Right renal pelvis (tissue), 4 donors: ENCODE measurements at places on chromosomes 2 and 18.

- no peak for DNase-seq
These were observed 3.5 kb downstream of the MXD1 start for GRCh38 chr2:69918401-69918800.

- DNase-seq, result no peak
These were observed 52.7 kb downstream of the TAF1B start for GRCh38 chr2:9895669-9896590.

DNA sequence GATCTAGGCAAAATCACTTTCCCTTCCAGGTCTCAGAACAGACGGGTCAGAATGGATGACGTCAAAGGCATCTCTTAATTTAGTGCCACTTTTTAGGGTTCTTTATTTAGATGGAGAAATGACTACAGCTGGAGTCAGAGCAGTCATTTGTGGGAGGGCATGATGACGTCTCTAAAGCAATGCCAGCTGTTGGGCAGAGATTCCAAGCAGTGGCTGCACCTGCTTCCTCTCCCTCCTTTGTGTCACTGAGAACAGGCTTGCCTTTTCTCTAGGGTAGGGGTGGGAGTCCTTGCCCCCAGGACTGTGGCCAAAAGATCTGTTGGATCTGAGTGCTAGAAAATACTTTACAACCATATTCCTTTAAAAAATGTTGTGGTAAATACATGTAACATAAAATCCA is 28.7 kb upstream of the SKOR2 start:
- no peak for DNase-seq

DNA sequence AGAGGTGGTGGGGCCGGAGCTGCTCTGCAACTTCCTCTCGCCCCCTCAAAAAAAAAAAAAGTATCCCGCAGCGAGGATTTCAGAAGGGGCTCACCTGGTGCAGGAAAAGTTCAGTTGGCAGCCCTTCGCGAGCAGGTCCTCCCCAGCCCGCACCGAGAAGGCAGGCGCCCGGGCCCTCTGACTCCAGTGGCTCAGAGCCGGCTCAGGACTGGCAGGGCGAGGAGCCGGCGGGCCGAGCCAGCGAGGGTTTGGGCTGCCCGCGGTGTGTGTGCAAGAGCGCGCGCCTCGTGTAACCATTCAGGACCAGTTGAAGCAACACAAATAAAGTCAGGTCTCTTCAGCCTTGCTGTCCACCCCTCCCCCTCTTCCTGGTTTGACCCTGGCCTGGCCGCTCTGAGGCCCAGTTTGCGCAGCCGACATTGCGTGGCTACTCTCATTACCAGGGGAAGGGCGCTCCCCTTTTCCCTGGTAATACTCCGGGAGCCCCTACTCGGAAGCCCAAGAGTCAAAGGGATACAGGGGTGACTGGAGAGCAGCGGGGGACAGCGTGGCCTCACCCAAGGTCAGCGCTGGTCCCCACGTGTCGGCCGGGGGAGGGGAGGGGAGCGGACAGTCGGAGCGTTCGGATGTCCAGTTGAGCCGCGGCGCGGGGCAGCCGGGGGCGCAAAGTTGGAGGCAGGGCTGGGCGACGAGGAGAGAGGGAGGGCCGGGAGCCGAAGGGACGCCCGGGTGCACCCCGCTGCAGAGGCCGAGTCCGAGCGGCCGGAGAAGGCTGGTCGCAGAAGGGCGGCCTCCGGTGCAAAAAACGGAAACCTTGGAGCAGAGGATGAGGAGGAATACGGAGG is 12.3 kb downstream of the EN1 start:
- no peak for DNase-seq

DNA sequence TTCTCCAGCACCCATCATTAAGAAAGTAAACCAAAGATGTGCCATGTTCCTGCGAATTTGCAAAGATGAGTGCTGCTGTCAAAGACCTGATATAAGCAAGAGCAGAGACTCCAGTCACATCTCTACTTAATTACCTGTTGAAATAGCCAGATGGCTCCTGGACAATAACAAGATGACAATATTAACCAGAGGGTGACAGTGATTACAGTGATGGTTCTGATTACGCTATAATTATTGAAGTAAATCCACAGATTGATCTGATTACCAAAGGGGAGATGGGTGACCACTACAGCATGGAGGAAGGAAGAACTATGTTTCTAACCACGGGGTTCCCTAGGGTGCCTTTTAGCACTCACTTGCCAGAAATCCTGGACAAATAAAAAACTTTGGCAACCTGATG is 36.5 kb upstream of the AFF3 start:
- DNase-seq, result no peak

GRCh38 chr2:64659252-64659651 is 5.5 kb upstream of the SERTAD2 start:
- no peak for DNase-seq

DNA sequence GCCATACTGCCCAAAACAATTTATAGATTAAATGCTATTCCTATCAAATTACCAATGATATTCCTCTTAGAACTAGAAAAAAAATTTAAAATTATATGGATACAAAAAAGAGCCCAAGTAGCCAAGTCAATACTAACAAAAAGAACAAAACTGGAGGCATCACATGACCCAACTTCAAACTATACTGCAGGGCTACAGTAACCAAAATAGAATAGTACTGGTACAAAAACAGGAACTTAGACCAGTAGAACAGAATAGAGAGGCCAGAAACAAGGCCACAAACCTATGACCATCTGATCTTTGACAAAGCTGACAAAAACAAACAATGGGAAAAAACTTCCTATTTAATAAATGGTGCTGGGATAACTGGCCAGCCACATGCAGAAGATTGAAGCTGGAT is 86.1 kb upstream of the KYNU start:
- no peak for DNase-seq

- no peak for DNase-seq
These were observed 142.7 kb downstream of the GALR1 start for GRCh38 chr18:77392321-77392720.

GRCh38 chr2:85840091-85840490 is 48.7 kb downstream of the ST3GAL5 start:
- no peak for DNase-seq

- no peak for DNase-seq
These were observed 60.6 kb downstream of the MTCL1 start for GRCh38 chr18:8765783-8766463.

DNA sequence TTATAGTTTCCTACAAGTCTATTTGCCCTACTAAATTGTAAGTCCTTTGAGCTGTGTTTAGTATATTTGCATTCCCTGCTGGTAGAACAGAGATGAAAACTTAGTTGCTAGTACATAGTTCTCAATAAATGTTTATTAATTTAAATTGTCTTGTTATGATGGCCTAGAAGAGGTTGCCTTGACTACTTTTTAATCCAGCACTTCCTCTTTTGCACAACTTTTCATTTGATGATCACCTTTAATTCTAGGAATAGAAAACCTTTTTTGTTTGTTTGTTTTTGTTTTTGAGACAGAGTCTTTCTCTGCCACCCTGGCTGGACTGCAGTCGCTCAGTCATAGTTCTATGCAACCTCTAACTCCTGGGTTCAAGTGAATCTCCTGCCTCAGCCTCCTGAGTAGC is 6.7 kb downstream of the CFAP36 start:
- DNase-seq, result no peak

GRCh38 chr2:27766287-27766661 is 5.2 kb upstream of the MRPL33 start:
- no peak for DNase-seq

DNA sequence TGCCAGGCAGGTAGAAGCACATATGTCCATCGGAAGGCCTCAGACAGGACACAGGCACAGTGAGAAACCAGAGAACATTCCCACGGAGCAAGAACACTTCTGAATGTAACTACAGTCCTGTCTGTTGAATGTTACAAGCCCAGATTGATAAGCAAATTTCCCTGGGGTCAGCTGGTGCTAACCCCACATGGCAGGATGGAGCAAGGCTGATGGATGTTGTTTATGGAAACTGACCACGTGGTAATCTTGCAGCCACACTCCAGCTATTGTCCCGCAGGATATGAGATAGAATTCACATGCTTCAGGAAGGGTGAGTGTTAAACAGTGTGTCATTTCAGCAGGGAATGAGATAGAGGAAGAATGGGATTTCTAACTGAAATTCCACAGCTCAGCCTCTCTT is 138.8 kb upstream of the COPS8 start:
- no peak for DNase-seq

- no peak for DNase-seq
These were observed 75.8 kb upstream of the SLC1A4 start for GRCh38 chr2:64913357-64913869.

- DNase-seq, result no peak
These were observed 67.8 kb downstream of the PSMG2 start for GRCh38 chr18:12770469-12771219.

GRCh38 chr18:47115205-47115604 is 35.1 kb downstream of the HDHD2 start:
- DNase-seq, result no peak

- DNase-seq, result no peak
These were observed 90.7 kb downstream of the CRIM1 start for GRCh38 chr2:36446294-36446693.

- no peak for DNase-seq
These were observed 556.2 kb upstream of the ZEB2 start for GRCh38 chr2:145076085-145076484.

DNA sequence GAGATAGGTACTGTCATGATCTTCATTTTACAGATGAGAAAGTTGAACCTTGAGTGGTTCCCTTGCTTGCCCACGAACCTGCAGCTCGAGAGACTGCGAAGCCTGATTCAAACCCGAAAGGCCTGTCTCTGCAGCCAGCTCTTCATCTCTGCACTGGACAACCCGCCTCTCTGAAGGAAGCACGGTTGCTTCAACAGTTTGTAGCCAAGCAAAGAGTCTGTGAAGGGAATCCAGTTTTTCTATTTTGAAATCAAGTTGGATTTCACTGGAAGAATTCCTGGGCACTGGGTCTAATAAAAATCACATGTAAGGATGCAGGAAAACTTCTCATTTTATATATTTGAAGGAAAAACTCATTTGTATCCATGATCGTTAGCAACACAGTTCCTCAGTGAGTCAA is 21.3 kb upstream of the ICOS start:
- no peak for DNase-seq

DNA sequence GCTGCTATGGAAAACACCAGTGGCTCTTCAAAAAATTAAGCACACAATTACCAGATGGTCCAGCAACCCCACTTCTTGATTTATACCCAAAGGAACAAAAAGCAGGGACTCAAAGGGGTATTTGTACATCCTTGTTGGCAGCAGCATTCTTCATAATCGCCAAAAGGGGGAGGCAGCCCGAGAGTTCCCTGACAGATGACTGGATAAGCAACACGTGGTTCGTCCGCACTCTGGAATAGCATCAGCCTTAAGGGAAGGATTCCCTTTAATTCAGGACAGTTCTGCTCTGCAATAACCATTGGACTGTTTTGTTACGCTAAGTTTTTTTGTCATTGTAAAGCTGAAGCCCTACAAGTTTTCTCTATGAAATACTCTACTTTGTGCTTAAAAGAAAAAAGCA is 76.7 kb upstream of the TWIST2 start:
- DNase-seq, result no peak

DNA sequence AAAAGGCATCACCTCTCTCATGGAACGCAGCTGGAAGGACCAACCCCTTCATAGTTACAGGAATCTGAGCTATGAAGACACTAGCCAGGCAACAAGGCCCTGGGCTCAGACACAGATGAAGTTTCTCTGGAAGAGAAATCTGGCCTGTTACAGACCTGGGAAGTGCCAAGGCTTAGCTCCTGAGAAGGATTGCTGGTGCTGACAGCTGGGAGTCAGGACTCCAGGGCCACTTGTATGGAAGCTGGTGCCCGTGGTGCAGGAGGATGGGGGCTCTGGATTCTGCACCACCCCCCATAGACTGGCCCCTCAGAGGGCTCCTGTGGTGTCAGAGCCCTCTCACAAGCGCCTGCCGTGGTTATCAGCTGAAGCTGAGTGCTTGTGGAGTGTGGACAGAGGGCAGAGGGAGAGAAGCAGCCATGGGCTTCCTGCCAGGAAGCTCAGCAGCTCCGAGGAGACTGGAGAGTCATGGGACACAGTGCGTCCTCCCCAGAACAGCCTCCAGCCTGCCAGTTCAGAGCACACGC is 87.3 kb upstream of the LCLAT1 start:
- no peak for DNase-seq

GRCh38 chr2:232448304-232448690 is 7.7 kb upstream of the ALPI start:
- DNase-seq, result no peak

GRCh38 chr2:55604027-55604565 is 13.3 kb downstream of the PPP4R3B start:
- no peak for DNase-seq

GRCh38 chr2:57126410-57126809 is 920.2 kb upstream of the VRK2 start:
- no peak for DNase-seq

DNA sequence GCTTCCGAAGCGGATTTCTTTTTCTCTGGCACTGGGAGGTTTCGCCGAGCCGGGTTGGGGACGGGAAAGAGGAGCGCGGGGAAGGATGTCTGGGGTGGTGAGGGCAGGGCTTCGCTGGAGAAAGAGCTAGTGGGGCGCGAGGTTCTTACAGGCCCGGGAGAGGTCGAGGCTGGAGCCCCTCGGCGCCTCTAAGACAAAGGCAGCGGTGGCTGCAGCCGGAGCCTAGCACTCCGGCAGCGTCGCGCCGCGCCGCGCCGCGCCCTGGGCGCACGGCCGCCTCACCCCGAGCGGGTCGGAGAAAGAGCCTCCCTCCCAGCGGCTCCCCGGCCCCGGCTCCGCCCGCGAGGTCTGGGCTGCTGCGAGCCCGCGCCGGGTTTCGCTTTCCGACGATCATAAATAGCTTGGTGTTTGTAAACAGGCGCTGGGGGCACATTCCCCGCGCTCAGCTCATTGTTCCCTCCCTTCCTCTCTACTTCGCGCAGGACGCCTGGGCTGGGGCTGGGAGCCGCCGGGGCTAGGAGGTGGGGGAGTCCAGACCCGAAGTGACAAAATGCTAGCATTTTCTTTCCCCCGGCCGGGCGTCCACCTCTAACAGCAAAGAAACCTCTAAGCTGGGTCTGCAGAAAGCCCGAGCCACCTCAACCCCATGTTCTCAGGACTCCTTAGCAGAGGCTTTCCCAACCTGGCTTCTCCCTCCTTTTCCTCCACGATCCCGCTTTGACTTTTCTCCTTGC is 813 bp upstream of the MEIS1 start:
- no peak for DNase-seq

DNA sequence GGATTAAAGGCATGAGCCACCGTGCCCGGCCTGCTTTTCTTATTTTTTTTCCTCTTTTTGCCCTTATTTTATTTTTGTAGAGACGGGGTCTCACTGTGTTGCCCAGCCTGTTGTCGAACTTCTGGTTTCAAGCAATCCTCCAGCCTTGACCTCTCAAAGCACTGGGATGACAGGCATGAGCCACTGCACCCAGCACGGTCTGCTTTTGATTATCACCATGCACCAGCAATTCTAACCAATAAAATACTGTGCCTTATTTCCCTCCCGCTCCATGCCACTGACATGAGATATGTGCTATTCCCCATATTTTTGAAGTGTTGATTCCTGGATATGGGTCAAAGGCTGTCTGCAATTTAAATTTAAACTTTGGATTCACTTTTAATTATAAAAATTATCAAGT is 42.9 kb downstream of the ACYP2 start:
- DNase-seq, result no peak

DNA sequence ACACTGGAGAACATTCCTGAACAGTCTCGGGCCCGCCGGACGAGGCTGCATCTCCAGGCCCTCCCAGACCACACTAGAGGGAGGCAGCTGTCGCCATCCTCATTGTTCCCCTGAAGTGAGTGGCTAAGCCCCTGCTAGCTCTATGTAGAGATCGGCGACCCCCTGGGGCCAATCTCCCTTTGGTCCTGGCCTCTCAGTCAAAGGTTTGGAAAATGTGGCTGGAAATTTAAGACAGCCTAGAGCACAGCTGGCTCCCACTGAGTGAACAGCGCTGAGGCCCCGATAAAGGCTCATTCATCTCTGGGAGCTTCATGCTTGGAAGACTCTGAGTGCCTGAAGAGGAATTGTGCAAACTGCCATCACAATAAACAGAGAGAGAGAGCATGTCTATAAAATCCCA is 360.3 kb downstream of the CLIP4 start:
- no peak for DNase-seq
